ENCODE measurements at places on chromosomes 6 and 20.

DNA sequence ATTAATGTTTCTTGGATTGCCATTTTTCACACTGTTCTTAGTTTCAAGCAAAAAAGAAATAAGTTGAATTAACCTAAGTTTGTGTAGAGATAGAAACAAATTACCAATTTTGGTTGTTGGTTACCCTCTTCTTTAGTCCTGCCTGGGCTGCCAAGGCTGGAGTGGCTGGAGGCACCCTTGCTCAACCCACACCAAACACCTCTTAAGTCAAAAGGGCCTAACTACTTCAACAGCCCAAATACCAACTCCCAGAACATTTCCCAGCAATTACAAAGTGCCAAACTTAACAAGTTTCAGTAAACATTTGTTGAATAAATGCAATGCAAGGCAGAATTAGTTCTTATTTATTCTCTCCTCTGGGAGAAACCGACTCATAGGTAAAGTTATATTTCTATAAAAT lies 38.1 kb upstream of the TMEM181 start:
- no peak for DNase-seq

DNA sequence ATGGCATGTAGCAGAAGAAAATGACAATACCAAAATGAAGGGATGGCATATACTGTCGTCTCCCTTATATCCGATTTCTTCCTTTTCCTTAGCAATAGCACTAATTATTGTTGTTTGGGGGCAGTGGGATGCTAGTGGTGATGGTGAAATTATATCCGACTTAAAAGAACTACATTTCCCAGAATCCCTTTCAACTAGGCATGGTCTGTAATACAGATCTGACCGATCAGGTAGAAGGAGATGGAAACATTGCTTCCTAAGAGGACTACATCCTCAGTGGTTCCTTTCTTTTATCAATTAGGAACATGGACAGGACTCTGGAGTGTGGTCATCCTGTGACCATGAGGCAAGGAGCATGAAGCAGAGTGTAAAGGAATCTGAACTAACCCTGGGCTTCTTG lies 532.6 kb downstream of the CBLN4 start:
- DNase-seq = peak; percentile 26

DNA sequence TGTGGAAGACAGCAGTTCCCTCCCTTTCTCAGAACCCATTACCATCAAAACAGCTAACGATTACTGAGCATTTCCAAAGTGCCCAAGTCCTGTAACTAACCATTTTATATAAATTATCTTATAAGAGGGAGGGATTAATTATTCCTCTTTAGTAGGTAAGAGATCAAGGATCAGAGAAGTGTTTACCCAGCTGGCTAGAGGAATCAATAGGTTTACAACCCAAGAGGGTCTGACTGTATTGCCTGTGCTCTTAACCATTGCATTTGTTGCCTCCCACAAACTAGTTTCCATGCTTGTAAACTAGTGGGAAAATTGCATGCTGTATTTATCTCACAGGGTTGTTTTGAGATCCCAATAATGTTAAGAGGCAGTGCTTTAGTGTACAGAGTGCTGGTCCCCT lies 3.7 kb upstream of the DBNDD2 start:
- DNase-seq = no peak

DNA sequence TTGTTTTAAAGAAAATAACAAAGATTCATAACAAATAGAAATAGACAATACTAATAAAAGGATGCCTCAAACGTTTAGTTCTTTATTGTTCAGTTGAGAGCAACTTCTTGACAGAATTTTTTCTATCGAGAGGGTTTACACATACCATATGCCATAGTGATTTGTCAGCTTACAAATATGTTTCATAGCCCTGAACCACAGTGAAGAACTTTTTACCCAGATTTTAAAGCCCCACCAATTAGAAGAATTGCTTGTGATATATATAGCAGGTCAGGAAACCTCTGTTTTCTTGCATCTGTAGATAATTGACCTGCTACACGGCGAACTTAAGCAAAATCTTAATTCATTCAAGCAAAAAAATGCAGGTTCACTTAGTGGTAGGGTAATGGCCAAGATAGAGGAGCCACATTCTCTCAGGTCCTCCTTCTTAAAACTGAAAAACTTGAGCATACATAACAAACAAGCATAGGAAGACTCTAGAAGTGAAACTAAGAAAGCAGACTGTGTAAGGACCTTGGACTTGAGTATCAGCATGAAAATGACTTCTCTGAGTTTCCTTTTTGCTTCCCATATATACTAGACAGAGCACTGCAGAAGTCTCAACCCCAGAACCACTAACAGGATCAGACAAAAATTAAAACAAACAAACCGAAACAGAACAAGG lies 39.5 kb downstream of the CRISP1 start:
- no peak for DNase-seq

GRCh38 chr20:48749437-48749836 lies 78.4 kb downstream of the PREX1 start:
- DNase-seq = no peak

- no peak for DNase-seq
Measured at GRCh38 chr20:43941476-43942200, 27.0 kb downstream of the TOX2 start.

GRCh38 chr6:34460796-34461507 lies 4.9 kb upstream of the PACSIN1 start:
- DNase-seq = no peak
